ENCODE measurements at places on chromosomes 6 and 20.

- DNase-seq, result no peak
Measured at GRCh38 chr6:145244349-145245100, 490.8 kb downstream of the EPM2A start.

DNA sequence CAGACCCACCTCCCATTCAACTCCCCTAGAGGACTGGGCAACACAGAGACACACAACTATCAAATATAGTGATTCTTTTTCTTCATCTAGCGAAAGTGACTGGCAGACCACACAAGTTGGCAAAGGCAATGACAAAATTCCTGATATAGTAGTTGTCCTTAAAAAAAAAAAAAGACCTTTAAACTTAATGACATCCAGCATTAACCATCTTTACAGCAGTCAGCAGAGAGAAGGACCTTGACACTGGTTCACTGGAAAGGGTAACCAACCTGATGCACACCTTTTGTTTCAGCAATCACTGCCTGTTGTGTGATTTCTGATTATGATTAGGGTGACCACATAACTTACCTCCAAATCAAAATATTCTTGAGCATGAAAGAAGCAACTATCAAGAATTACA is 1.7 kb upstream of the CNKSR3 start:
- DNase-seq, result no peak

DNA sequence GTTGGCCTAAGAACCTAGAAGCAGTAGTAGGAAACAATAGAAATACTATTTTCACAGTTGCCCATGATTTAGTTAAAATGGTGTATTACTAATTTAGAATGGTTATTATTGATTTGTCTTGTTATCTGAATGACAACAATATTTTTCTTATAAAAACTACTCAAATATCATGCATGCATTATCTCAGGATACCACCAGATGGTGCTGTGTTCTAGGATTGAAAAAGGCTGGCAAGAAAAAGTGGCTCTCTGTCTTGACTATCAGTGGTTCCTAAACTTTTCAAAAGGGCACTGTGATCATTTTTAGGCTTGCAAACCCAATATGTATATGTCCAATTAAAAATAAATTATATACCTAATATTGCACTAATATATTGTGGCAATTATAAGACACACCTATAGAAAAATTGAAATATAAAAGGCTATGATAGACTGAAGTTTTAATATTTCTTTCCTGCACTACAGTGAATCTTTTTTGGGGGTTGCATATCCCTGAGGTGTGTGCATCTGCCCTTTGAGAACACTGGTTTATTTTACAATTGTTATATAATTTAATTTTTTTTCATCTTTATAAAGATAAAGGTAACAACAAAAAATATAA is 131.7 kb upstream of the MLIP start:
- DNase-seq, result no peak

DNA sequence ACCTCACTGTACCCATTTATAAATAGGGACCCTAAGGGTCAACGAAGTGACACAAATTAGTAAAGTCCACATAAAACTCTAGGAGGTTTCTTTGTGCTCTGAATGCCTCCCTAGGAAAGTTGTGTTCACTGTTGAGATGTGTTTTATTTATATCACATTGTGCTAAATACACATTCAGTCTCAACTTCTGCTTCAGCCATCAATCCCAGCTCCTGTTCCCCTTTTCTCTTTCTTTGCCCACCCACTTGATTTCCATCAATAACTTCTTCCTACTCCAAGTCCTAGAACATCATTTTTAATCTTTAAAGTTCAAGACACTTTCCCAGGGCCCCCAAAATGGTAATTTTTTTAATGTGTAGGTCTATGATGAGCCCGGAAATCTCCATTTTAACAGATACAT is 208.3 kb upstream of the RAB32 start:
- no peak for DNase-seq

GRCh38 chr20:46006022-46006705 is 2.5 kb upstream of the MMP9 start:
- no peak for DNase-seq

DNA sequence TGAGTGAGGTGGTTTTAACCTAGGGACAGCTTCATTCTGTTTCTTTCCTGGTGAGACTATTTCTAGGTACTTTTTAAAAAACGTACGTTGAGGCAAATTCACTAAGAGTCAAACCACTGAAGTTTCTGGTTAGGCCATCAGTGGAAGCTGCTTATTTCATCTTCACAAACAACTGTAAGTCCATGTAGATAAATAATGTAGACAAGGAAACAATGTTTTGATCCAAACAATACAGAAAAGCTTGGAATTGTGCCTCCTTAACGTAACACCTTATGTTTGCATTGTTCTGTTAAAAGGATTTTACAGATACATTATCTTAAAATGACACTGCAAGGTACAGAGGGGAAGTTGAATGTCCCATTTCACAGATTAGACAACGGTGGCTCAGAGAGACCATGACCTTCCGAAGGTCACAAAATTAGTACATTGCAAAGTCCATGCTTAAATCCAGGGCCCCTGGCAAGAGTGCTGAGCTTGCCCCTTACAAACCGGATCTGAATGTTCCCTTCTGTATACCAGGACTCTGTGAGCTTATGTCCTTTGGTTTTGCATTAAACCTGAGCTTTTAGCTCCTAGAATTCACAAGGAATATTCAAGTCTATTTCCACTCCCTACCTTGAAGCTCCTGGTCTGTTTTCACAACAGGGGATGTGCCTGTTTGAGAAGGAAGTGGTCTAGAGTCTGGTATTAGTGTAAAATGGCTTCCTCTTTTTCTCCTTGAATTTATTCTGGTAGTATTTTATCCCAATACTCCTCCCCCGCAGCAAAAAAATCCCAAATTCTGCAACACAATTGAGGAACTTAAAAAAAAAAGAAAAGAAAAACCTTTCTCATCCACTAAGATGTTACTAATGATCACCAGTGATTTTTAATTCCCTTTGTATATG is 28.9 kb upstream of the ZNF217 start:
- no peak for DNase-seq

GRCh38 chr20:32485770-32486478 is 99.2 kb downstream of the NOL4L start:
- no peak for DNase-seq

- DNase-seq, result no peak
Measured at GRCh38 chr6:154614101-154614500, 103.6 kb upstream of the CNKSR3 start.

DNA sequence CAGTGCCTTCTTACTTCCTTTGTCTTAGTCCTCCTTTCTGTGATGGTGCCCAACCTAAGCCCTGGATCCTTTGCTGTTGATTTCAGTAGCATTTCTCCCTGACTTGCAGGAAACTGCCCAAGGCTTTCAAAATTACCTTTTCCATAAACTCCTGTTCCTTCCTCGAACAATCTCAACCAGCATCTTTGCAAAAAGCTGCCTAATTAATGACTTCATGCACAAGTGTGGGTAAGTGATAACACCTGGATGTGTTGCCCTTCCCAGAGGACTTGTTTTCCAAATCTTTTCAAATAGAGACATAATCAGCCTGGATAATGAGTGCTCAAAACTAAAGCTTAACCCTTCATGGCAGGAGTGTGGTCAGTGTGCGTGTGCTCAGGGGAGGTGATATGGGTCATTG is 118.0 kb downstream of the PCSK2 start:
- DNase-seq, result no peak

DNA sequence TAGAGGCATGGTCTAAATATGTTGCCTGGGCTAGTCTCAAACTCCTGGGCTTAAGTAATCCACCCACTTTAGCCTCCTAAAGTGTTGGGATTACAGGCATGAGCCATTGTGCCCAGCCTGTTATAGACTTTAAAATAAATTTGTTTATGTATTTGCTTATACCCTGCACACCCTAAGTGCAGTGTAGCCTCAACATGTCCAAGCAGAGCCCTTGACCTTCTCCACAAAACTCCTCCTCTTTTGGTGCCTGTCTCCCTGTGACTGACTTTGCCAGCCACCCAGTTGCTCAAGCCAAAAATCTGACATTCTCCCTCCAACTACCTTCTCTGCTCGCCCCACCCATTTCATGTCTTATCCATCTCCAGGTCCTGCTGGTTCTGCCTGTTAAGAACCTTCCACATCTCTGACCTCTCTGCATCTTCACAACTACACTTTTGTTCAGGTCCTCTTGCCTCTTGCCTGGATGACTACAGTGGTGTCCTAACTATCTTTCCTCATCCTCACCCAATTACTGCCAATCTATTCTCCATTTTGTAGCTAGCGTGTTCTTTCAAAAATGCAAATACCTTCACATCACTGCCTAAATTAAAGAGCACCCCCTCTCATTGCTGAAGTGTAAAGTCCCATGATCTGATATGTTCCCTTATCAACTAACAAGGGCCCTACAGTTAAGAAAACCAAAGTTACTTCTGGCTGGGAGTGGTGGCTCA is 11.2 kb upstream of the KIFC1 start:
- DNase-seq, result no peak

DNA sequence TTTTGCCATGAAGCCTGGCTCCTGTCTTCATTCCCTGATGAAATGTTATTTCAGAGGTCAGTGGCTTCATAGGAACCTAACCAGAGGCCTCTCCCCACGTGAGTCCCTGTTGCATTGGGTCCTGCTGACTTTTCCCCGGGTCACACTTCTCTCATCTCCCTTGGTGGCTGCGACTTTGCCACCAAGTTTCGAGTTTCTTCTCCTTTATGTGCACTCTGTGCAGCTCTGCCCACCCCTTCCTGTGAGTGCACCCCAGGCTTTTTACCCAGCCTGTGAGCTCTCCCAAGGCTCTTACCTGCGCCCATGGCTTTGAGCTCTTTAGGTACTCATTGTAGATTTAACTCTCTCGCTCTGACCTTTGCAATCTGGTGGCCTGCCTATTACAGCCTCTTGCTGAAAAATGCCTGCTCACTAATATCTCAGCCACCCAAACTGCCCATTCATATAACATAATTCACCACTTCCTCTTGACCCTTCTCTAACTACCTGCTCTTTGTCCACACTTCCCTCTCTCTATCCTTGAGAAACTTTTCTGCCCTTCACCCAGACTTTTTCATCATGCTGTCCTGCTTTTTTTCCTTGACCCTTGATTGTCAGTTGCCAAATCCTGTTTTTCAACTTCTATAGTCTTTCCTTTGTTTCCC is 105.9 kb downstream of the SASH1 start:
- no peak for DNase-seq

- no peak for DNase-seq
Measured at GRCh38 chr20:38133680-38134426, 31.2 kb downstream of the TGM2 start.

DNA sequence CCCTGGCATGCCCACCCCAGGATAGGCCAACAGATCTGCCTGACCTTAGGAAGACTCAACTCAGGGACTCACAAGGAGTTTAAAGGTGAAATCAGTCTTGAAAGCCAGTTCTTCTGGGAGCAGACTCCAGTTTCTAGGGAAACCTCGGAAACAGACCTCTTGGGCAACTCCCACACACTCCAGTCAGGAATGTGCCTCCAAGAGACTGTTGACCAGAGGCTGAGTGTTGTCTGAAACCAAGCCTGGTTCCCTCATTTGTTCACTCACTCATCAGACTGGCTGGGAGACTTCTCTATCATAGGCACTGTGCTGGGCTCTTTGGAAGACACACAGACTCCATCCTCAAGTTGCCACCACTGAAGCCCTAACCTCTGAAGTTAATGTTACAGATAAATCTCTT is 1.8 kb downstream of the TREM1 start:
- no peak for DNase-seq

GRCh38 chr6:51753635-51754034 is 333.8 kb downstream of the PKHD1 start:
- no peak for DNase-seq

GRCh38 chr20:3218307-3218988 is 9.2 kb downstream of the ITPA start:
- DNase-seq, result no peak

DNA sequence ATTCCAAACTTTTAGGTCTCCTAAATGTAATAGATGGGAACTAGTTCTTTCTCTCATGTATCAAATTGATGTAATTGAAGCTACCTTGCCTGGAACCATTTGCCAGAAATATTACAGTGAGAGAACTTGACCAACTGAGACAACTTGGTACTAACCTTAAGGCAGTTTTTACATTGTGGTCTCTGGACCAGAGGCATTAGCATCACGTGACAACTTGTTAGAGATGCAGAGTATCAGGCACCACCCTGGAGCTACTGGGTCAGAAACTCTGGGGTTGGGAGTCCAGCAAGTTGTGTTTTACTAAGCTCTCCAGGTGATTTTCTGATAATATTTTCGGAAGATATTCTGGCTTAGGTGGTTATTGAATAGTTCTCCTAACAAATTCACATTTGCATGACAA is 982.1 kb upstream of the SLC35B3 start:
- no peak for DNase-seq

DNA sequence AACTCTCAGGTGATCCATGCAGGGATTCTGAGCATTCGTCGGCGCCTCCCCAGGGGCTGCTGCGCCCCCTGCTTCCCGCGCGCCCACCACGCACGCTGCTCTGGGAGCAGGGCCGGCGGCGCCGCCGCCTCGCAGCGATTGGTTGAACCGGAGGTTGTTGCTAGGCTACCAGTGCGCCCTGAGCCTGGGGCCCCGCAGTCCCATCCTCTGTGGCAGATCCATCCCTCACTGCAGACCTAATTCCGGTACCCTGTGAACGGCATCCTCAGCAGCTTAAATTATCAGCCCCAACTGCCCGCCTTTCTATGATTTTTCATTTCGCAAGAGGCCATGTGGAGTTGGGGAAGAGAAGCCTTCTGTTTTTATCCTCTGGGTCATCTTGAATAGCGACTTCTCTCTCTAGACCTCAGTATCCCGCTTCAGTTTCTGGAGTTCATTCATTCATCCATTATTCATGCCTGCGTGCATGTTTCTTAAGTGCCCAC is 15.4 kb downstream of the PNPLA1 start:
- DNase-seq, result no peak

GRCh38 chr20:38283236-38283635 is 20.7 kb upstream of the BPI start:
- no peak for DNase-seq

- DNase-seq, result no peak
Measured at GRCh38 chr6:30490026-30490876, 942 bp downstream of the HLA-E start.

DNA sequence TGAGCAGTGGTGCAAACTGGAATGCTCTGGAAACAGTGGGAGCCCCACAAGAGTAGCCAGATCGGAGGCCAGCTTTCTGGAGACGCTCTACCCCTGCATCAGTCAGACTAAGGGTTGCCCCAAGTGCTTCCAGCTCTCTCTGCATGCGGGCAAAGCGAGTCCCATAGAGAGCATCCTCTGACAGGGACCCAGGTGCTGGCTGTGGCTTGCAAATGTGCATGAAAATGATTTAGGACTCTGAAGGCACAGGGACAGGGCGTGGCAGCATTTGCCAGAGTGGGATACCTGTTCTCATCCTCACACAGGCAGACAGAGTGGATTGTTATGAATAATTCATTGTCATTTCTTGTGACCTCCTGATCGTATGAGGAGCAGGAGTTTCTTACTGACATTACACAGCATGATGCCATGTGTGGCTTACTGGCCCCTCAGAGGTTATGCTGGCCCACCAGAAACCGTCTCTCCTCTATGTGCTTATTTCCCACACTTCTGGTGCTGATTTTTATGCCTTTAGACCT is 10.3 kb downstream of the RIN2 start:
- DNase-seq, result no peak

- DNase-seq, result no peak
Measured at GRCh38 chr6:5840734-5841390, 165.9 kb downstream of the NRN1 start.

Data from AG04449 (cell line).